ENCODE measurements at places on chromosomes 7 and 10.

DNA sequence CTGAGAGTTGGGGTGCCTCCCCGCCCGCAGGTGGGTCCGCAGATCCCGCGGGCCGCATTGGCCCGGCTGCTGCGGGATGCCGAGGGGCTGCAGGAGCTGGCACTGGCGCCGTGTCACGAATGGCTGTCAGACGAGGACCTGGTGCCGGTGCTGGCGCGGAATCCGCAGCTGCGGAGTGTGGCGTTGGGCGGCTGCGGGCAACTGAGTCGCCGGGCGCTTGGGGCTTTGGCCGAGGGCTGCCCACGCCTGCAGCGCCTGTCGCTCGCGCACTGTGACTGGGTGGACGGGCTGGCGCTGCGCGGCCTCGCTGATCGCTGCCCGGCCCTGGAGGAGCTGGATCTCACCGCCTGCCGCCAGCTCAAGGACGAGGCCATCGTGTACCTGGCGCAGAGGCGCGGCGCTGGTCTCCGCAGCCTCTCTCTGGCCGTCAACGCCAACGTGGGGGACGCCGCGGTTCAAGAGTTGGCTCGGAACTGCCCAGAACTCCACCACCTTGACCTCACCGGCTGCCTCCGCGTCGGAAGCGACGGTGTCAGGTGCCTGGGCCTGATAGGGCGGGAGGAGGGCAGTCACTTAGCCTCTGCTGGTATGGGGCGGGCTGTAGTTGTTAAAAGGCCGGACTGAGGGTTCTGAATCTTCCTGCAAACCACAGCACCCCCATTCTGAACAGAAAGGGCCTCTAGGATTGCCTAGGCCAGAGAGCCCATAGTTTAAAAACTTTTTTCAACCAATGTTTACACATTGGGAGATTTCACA is 1.3 kb downstream of the FBXL15 start:
- no peak for DNase-seq

GRCh38 chr10:35885076-35885475 is 243.0 kb upstream of the FZD8 start:
- DNase-seq = no peak

GRCh38 chr7:34247468-34247867 is 342.1 kb downstream of the BMPER start:
- DNase-seq = no peak

DNA sequence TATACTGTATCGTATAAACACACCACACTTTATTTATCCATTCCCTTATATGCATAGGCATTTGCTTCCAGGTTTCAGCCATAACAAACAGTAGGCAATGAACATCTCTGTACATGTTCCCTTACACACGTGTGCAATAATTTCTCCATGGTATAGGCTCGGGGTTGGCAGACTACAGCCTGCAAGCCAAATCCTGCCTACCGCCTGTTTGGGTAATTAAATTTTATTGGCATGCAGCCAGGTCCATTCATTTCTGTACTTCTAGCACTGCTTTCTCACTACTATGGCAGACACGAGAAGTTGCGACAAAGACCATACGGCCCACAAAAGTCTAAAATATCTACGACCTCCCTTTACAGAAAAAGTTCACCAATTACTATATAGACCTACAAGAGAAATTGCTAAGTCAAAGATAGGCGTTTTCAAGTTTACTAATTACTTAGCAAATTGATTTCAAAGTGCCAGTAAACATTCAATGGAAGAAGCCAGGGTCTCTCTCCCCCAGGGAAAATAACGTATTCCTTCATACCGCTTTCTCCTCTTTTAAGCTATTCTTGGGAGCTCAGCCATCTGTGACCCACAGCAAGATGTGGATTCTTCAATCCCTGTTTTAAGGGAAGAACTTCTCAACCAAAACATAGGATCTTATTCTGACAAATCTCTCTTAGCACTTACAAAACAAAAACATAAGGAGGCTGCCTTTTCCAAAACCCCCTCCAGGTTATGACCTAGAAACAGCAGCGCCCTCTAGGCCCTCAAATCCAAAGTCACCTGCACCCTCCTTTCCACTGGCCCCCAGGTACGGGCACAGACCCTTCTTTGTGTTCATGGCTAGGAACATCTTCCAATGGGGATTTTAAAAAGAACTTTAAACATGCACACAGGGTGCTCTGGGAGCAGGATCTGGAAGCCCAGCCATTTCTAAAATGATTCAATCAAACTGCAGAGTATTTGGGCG is 100.5 kb downstream of the FGFR2 start:
- no peak for DNase-seq

GRCh38 chr7:39686261-39686924 is 63.0 kb downstream of the RALA start:
- no peak for DNase-seq

GRCh38 chr7:19489162-19489820 is 219.5 kb downstream of the POLR1F start:
- no peak for DNase-seq

- DNase-seq = no peak
Measured at GRCh38 chr10:82267014-82267413, 392.0 kb downstream of the NRG3 start.
